Thoracic aorta endothelial cell (primary cell): ENCODE measurements at places on chromosomes 12 and 14. TPM values are rescaled to one million over a fixed set of nuclear protein-coding genes. Genes with fewer than 3 reads are reported as not detected.

Gene CPNE6
- total RNA-seq, result not detected in 2 replicates

Gene KRT78
- total RNA-seq, result not detected in 2 replicates

Gene NRL
- 0.40 and 0.57 TPM in 2 replicates for total RNA-seq

Gene NEUROD4
- not detected in 2 replicates for total RNA-seq

Gene KRT72
- total RNA-seq, result not detected in 2 replicates

Gene TEX22
- 0.14 and 0.27 TPM in 2 replicates for total RNA-seq

Gene ATP6V1D
- total RNA-seq, result 95.1 and 127 TPM in 2 replicates

Gene CTSG
- total RNA-seq, result not detected in 2 replicates

Gene ADGRD1
- under 0.01 TPM in 1 of 2 replicates, not detected in the other for total RNA-seq

Gene DBX2
- not detected in 2 replicates for total RNA-seq

Gene PMCH
- total RNA-seq, result 0.36 and 1.9 TPM in 2 replicates

Gene LRP1-AS
- total RNA-seq, result not detected in 2 replicates

Gene GPD1
- 0.22 TPM in 1 of 2 replicates, not detected in the other for total RNA-seq

Gene RERGL
- not detected in 2 replicates for total RNA-seq

Gene CLEC4D
- total RNA-seq, result not detected in 2 replicates

Gene APOF
- not detected in 2 replicates for total RNA-seq

Gene UNG
- total RNA-seq, result 30.9 and 37.8 TPM in 2 replicates

Gene PTGDR
- not detected in 2 replicates for total RNA-seq

Gene PTHLH
- 0.93 and 4.1 TPM in 2 replicates for total RNA-seq

Gene OR4K15
- total RNA-seq, result not detected in 2 replicates

Gene C12orf75
- total RNA-seq, result 64.4 and 81.3 TPM in 2 replicates

Gene YAF2
- 24.7 and 29.4 TPM in 2 replicates for total RNA-seq

Gene TEX52
- total RNA-seq, result not detected in 2 replicates

Gene GPR137C
- total RNA-seq, result 0.53 and 1.6 TPM in 2 replicates

Gene PTPRO
- total RNA-seq, result not detected in 2 replicates

Gene NRIP2
- not detected in 2 replicates for total RNA-seq

Gene GALNT8
- total RNA-seq, result 0.27 and 3.1 TPM in 2 replicates

Gene AQP6
- total RNA-seq, result not detected in 2 replicates

Gene FAR2
- 60.5 and 71.3 TPM in 2 replicates for total RNA-seq

Gene PRIMA1
- total RNA-seq, result not detected in 2 replicates
